ENCODE measurements at places on chromosomes 7 and 10.

DNA sequence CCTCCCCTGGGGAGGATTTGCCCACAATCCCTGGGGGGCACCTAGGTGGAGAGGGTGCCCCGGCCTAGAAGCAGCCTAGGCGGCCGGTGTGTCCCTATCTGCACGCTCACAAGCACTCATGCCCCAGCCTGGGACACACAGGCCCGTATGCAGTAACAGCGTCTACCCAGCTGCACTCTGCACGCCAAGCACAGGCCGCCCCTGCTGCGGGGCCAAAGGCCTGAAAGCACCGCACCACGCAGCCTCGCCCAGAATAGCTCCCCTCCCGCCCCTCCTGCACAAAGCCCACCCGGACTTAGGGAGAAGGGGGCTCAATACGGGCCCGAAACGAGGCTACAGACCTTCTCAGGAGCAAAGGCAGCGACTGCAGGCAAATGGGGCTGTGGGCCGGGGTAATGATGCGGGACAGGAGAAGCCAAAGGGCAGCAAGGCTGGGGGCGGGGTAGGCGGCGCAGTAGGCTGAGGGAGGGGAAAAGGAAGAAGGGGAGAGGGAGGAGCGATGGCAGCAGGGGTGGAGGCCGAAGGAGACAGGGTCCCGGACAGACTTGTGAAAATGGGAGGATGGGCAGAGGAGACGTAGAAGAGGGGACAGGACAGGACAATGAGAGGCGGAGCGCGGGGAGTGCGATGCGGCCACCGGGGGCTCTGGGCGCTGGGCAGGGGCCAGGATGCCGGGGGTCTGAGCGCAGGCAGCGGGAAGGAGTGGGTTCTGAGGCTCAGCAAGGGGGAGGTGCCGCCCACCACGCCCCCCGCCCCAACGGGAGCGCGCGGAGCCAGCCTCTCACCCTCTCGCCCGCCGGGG is 544 bp downstream of the GPRIN2 start:
- DNase-seq: no peak

DNA sequence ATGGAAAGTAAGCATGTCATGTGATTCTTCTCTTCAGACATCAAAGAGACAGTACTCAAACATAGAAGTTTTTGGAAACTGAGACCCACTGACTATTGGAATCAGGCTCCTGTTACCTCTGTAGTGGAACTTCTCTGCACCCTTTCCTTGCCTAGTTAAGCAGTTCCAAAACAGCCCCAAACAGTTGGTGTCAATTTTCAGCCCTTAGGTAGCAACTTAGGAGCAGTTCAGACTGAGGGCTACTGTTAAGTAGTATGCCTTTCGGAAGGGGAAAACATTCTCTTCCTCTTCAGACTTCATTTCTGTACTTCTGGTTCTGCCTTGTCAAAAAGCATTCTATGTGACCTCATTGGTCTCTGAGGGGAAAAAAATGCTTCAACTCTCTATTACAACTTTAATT is 85.7 kb downstream of the ZNF277 start:
- no peak for DNase-seq

GRCh38 chr10:12287772-12288171 is 61.6 kb upstream of the CAMK1D start:
- DNase-seq: no peak

- no peak for DNase-seq
Measured at GRCh38 chr7:50801907-50802306, 19.2 kb upstream of the GRB10 start.

- no peak for DNase-seq
Measured at GRCh38 chr7:137882806-137883205, 36.0 kb upstream of the DGKI start.

GRCh38 chr7:158805937-158806336 is 23.4 kb downstream of the ESYT2 start:
- DNase-seq: no peak

- no peak for DNase-seq
Measured at GRCh38 chr7:116438267-116438666, 61.3 kb upstream of the CAV2 start.

DNA sequence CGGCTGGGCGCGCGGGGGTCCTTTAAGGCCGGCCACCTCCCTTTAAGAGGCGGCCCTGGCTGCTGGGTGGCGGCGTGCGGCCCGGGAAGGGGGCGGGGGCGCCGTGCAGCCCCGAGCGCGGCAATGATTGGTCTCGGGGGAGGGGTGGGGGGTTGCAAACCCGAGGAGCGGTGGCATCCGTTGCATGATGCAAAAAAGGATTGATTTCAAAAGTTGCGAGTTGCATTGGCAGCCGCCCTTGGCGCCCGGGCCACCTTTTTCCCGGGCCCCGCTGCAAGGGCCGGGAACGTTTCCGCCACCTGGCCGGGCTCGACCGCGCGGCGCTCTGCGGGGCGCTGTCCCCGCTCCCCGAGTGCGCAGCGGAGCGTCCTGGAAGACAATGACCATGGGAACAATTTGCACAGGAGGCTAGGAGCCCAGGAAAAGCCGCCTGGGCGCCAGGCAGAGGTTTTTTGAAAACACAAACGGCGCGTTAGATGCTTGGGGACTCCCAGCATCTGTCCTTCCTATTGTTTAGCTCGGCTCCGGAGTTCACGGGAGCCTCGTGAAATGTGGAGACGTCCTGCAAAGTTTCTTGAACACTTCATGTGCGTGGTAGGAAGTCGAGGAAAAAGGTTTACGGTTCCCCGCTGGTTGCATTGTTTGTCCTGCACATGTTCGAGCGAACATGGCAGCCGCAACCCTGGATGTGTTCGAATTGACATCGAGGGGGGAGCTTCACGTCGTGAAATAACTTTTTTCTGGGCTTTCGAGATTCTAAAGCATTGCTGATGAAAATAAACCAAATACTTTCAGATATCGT is at the start of gene SEPHS1:
Gene SEPHS1 (minus strand): TSS at position 78 of the 802 bp plus-strand sequence. CDS start 3,343 bp downstream, outside the sequence.
- no peak for DNase-seq

Measured in GM18507 (cell line).